ENCODE measurements at places on chromosomes 5 and 9. TPM values are rescaled to one million over a fixed set of nuclear protein-coding genes. Genes with fewer than 3 reads are reported as not detected.

The ARHGEF39 gene
- 0.89 TPM for total RNA-seq

The KCNMB1 gene
- not detected for total RNA-seq

The FCN2 gene
- not detected for total RNA-seq

The FBLL1 gene
- total RNA-seq: 0.33 TPM

The HTR1A gene
- total RNA-seq: not detected

The DMRT2 gene
- total RNA-seq: 0.65 TPM

The FRRS1L gene
- total RNA-seq: 0.33 TPM

The TBC1D9B gene
- total RNA-seq: 75.1 TPM

The PCDHB15 gene
- 1.0 TPM for total RNA-seq

The SETX gene
- 25.5 TPM for total RNA-seq

The FST gene
- total RNA-seq: 0.98 TPM

The LPAR1 gene
- total RNA-seq: 13.7 TPM

The HAPLN1 gene
- total RNA-seq: 0.76 TPM

The TUSC1 gene
- 31.4 TPM for total RNA-seq

The FREM1 gene
- total RNA-seq: under 0.01 TPM

The TPM2 gene
- total RNA-seq: 217 TPM

The GFI1B gene
- not detected for total RNA-seq

The MEIKIN gene
- not detected for total RNA-seq

The AK8 gene
- total RNA-seq: 0.49 TPM

The LNPEP gene
- total RNA-seq: 25.2 TPM

The LCN2 gene
- not detected for total RNA-seq

The FGD3 gene
- total RNA-seq: under 0.01 TPM

The PCDHA4 gene
- 0.16 TPM for total RNA-seq

The CAMLG gene
- total RNA-seq: 12.9 TPM

The KIF27 gene
- total RNA-seq: 1.1 TPM

The GABRA1 gene
- not detected for total RNA-seq

The MZB1 gene
- not detected for total RNA-seq

The UIMC1 gene
- total RNA-seq: 14.7 TPM

The HRCT1 gene
- 3.3 TPM for total RNA-seq

The PCDHB3 gene
- total RNA-seq: 0.38 TPM

The GNAQ gene
- total RNA-seq: 22.8 TPM

The HTR4 gene
- total RNA-seq: not detected

The C5orf46 gene
- 1.1 TPM for total RNA-seq

The PCDHB8 gene
- total RNA-seq: 0.25 TPM

The RNF224 gene
- total RNA-seq: 0.25 TPM

The LRRTM2 gene
- 0.33 TPM for total RNA-seq

The SLC1A3 gene
- total RNA-seq: 1.5 TPM

The GAS1 gene
- total RNA-seq: 29.4 TPM

The AQP7 gene
- not detected for total RNA-seq

Data from mesangial cell (primary cell).